ENCODE measurements at places on chromosomes 16 and 17.
A peak's percentile ranks its signal among the peaks of the same experiment; 100 is the strongest.

DNA sequence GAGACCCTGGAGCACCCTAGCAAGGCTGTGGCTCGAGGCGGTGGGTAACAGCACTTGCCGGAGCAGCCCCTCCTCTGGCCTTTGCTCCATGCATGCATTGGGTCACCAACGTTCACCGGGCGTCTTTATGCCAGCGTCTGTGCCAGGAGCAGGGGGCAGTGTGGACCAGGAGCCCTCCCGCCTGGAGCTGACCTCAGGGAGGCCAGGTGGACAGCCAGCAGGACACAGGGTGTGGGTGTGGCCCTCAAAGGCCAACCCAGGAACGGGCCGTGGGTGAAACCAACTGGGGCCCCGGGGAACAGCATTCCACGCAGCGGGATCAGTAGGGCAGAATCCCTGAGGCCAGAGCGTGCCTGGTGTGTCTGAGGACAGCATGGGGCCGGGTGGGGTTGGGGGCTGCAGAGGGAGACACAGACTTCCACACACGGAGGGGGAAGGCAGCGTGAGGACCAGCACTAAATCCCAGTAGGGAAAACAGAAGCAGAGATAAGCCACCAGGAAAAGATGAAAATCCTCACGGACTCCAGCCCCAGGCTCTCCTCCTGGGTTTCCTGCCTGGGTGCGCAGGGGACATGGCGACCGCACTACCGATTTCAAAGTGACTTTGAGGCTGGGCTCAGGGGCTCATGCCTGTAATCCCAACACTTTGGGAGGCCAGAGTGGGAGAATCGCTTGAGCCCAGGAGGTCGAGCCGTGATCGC lies 2.9 kb upstream of the CD7 start:
- DNase-seq, result no peak

DNA sequence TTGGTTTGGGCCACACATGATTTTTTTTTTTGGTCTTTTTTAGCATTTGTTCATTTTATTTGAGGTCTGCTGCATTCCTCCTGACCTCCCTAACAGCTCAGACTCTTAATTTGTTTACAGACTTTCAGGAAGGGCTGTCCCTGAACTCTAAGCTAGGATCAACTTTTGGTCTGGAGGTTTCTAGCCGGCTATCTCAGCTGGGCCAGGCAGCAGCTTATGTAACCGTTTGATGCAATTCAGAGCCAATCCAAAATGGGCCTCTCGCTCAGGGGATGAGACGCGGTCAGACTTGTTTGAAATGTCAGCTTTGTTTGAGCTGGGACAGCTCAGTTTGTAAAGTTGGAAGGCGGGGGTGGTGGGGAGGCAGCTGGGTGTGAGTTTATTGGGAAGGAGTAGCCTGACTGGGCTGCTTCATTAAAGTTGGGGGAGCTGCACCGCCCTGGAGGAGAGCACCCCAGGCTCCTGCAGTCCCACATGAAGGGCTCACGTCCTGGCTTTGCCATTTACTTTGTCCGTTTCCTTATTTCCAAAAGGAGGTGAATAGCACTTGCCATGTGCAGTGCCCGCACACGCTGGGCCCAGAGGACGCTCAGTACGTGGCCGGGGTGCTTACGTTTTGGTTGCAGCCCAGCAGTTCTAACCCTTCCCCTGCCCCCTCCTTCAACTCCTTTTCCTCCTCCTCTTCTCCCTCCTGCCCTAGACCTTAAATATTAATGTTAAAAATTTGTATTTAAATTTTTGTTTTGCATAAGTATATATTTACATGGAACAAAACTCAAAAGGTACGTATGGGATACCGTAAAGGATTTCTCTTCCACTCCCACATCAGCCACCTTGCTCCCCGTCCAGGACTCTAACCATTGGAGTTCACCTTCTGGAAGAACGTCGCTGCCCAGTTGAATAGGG lies 121.2 kb downstream of the SNX29 start:
- no peak for DNase-seq

GRCh38 chr16:13245713-13246377 lies 344.4 kb downstream of the SHISA9 start:
- no peak for DNase-seq

DNA sequence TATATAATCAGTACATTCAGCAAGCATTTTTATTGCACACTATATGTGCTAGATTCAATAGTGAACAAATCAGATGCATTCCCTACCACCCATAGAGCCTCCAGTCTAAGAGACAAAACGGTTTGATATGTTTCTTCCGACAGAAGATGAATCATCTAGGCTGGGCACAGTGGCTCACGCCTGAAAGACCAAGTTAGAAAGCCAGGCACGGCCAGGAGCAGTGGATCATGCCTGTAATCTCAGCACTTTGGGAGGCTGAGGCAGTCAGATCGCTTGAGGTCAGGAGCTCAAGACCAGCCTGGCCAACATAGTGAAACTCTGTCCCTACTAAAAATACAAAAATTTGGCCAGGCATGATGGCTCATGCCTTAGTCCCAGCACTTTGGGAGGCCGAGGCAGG lies 18.3 kb upstream of the COPRS start:
- DNase-seq, result no peak

DNA sequence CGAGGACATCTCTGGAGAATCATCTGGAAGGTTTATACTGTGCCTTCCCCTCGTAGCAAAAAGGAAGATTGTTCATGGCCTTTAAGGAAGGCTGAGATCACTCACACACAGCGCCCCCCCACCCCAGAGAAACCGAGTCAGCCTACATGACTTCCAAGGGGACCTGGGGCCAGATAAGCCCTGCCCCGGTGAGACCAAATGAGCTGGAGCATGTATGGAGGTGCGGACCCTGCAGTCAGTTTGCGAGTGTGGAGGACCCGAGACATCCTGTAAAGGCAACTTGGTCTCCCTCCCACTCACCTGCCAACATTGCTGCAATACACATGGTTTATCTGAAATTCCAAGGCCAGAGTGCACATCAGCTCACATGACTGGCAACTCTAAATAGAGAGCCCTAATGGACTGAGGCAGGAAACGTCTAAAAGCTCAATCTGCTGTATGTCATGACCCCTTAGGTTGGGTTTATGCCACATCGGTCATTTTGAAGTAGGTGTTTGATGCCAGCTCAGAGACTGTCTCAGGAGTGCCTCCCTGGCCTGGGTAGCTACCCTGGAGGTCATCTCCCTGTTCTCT lies 233.6 kb downstream of the CPPED1 start:
- no peak for DNase-seq

GRCh38 chr17:27888945-27889344 lies 4.2 kb downstream of the LYRM9 start:
- DNase-seq, result no peak

DNA sequence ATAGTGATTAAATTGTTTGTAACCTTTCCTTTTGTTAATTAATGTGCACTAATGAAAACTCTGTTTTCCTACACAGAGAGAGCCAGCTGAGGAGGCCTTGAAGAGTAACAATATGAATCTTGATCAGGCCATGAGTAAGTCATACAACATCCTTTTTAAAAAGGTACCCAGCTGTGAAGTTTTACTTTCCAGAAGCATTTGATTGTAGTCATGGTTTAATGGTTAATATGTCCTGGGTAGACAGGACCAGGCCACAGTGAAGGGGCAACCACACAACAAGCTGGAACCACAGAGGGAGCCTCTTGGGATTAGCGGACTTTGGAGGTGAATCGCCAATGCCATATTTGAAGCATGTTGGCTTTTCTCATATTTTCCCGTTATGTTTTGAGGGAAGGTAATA lies 55.6 kb downstream of the TMC6 start:
- no peak for DNase-seq

DNA sequence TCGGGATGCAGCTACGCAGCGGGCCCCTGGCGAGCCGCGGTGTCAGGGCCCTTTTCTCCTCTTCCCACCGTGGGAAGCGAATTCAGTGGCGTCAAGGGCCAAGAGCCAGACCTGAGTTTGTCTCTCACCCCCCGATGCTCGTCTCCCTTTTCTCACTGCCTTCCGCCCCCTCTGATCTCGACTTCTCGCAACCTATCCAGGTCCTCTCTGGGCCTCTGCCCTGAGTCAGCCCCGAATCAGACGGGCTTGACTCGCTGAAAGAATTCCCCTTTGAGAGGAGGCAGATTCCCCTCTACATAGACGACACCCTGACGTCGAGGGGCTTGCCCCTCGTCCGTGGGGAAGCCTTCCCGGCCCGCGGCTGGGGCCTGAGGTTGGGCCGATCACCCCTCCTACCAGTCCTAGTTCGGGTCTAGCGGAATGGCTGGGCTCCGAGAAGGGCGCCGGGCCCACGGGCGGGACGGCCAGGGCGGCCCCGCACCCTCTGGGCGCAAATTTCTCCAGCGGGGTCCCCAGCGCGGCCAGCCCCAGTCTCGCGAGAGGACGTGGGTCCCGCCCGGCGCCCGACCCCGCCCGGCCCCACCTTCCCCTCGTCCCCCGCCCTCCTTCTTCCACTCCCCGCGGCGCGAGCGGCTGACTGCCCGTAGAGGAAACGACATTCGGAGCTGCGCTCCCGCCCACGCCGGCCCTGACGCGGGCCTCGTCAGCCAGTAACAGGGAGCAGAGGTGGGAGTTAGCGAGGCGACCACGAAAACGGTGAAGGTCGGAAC lies at the start of gene GGNBP2:
TSS of gene GGNBP2 (plus strand) at position 613 of the 770 bp plus-strand sequence. CDS start 806 bp downstream, outside the sequence.
- peak; percentile 88 for DNase-seq

DNA sequence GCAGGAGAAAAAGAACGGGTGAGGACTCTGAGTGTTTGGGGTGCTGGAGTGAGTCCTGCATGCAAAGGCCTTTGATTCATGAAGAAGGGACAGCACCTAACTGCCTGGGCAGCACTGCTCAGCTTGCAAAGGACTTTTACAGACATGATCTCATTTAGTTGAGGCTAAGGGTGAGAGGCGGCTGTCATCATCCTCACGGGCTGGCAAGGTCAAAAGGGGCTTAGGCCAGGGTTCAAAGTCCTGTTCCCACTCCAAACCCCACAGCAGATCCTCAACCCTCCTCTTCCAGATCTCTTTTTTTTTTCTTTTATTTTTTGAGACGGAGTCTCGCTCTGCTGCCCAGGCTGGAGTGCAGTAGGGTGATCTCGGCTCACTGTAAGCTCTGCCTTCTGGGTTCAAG lies 4.8 kb downstream of the RHBDF2 start:
- no peak for DNase-seq

All from left renal pelvis (tissue), 4 donors.